ENCODE measurements at places on chromosomes 12 and 14.

DNA sequence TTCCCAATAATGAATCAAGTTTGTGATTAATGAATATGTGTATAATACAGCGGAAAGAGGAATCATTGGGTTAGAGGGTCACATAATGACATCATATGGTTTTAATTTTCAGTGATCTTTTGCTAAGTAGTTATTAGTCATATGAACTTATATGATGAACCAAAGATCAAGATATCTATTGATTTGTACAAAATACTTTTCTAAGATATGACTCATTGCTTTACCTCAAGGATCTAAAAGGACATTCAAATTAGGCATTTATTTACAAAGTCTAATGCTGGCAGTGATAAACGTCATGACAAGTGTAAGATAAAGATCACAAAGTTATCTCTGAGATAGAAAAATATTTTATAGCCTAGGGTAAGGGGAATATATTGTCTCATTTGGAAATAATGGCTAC, 417.8 kb downstream of the RPL10L start:
- DNase-seq: no peak

DNA sequence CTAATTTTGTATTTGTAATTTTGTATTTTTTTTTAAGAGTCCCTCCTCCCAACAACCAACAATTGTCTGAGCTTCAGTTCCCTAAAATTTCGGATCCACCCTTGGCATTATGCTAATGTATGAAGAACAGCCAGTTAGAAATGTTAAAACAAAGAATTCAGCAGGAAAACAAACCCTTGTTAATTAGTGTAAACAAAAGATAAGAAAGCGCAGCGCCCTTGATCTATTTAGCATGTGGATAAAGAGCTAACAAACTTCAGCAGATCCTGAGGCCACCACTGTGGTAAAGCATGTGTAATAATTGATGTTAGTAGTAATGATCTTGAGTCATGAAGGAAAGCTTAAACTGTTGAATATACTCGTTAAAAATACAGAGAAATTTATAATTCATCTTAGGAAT, 199.8 kb downstream of the TMX1 start:
- no peak for DNase-seq

DNA sequence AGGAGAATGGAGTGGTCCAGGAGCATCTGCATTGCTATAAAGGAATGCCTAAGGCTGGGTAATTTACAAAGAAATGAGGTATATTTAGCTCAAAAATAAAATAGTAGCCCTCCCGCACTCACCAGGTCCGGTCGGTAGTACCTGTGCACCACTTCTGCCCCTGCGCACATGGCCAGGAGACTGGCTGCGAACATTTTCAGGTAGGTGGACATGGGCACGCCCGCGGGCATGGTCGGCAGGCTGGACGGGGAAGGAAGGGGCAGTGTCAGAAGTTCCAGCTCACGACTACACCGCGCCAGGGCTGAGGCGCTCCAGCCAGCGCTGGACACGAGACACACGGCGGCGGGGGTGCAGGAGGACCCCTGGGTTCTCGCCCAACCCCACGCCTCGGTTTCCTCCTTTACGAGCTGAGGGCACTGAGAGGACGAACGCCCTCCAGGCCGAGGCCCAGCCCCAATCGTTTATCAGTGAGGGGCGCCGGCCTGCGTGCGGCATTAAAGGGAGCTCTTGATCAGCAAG, 9.1 kb upstream of the TDG start:
- DNase-seq: no peak

- DNase-seq: no peak
Measured at GRCh38 chr12:1132311-1132710, 141.3 kb downstream of the ERC1 start.

DNA sequence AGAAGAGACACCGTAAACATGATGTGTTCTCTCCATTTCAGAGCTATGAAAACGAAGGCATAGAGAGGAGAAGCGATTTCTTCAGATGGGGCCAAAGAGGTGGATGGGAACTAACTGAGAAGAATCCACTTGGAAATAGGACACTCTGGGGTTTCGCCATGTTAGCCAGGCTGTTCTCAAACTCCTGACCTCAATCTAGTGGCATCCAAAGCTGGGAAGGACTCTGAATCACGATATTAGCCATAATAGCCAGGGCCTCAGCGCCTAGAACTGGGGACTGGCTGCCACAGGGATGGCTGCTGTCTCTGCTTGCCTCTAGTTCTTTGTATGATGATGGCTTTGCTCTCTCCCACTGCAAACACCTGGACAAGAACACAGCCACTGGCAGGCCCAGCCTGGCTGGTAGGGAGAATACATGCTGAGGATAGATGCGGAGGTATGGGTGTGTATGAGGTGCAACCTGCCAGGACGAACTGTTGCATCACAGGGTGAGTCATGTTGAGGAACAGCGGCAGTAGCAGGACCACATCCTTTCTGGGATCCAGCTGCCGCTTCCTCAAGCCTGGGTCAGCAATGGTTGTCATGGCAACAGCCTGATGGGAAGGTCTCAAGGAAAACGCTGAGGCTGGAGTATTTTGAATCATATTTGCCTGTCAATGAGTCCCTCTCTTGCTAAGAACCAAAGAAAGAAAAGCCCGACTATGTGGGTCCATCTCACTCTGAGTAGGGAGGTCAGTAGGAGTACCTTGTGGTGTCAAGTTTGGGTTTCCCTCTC, 31.1 kb downstream of the CCDC177 start:
- peak; percentile 99 for DNase-seq

DNA sequence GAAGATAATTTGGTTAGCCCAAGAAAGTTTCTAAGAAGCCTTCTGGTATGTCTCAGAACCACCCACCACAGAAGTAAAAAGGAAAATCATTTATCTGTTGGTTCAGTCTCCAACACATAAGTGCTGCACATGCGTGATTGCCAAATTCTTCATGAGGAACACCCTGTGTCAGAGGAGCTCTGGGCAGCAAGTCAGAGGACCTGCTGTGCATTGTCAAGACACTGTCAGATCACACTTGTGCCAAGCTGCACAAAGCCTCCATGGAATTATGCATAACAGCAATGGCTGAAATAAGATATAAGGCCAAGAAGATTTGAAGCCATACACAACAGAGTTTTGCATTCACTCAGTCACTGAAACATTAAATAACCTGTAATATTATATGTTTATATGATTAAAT, 1304.7 kb upstream of the FLRT2 start:
- DNase-seq: no peak

GRCh38 chr12:48183091-48183875, at the start of gene CCDC184:
Gene CCDC184, plus strand, starts transcription at chr12:48183644. Its CDS starts 479 bp downstream, at chr12:48184123.
- peak; percentile 80 for DNase-seq
